DMS53 (cell line): ENCODE measurements at places on chromosomes 3 and 15.

- DNase-seq = no peak
Observed at GRCh38 chr3:124158168-124158881, 166.4 kb upstream of the ROPN1 start.

DNA sequence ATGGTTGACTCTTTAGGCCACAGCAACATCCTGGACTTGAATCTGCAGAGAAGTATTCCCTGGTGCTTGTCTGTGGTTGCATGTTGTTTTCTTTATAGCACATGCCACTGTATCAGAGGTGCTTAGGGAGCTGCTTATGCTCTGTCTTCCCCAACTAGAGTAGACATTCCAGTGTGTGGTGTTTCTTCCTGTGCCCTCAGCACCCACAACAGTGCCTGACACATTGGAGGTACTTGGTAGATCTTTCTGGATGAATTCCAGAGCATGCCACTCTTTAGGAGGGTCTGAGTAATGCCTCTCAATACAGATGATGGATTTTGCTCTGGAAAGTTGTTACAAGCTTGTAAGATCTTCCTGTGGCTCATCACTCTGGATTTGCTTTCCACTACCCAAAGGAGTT lies 117.6 kb downstream of the CHDH start:
- no peak for DNase-seq

- peak; percentile 23 for DNase-seq
Observed at GRCh38 chr15:29522373-29523276, 253.0 kb upstream of the NSMCE3 start.

- no peak for DNase-seq
Observed at GRCh38 chr15:40379374-40379773, 3.1 kb upstream of the KNSTRN start.

GRCh38 chr3:16058521-16058920 lies 116.0 kb upstream of the GALNT15 start:
- no peak for DNase-seq

DNA sequence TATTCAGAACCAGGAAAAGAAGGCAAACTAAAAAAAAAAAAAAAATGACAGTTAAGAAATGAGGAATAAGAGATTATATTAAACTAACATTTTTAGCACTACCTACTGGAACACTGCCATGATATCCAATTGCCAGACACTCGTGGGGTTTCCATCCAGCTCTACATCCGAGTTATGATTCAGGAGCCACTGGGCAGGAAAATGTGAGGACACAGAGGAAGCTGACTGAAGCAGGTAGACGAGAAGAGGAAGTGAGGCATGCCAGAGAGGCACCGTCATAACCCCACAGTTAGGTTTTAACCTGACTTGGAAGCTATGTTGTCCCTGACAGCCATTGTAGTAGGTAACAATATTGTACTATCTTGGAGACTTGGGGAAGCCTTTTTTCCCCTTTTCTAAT lies 495.0 kb downstream of the NLGN1 start:
- peak; percentile 28 for DNase-seq

- DNase-seq = no peak
Observed at GRCh38 chr3:62605413-62606068, 232.2 kb upstream of the FEZF2 start.

- DNase-seq = no peak
Observed at GRCh38 chr3:56667973-56668579, 15.0 kb downstream of the TASOR start.
